T-cell (primary cell): ENCODE measurements at places on chromosomes 6 and 20.
A peak's percentile ranks its signal among the peaks of the same experiment; 100 is the strongest.

DNA sequence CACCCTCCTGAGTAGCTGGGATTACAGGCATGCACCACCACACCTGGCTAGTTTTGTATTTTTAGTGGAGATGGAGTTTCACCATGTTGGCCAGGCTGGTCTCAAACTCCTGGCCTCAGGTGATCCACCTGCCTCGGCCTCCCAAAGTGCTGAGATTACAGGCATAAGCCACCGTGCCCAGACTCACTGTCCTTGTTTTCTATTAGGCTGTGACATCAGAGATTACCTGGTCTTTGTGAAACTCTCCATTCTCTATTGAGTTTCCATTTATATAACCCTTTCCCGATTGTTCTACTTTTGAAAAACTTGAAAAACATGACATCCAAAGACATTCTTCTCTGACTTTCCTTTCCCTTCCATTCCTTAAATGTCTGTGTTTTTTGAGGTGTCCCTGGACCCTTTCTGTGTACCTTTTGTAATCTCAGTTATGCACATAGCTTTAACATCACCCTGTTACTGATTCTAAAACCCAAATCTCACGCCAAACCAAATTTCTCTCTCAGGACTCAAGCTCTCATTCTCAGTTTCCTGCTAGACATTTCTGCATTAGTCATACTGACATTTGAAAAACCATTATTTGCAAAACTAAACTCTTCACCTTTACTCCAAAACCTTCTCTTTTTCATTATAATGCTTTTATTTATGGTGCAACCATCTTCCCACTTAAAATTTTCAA, 137.0 kb downstream of the KHDC1L start:
- DNase-seq = no peak

DNA sequence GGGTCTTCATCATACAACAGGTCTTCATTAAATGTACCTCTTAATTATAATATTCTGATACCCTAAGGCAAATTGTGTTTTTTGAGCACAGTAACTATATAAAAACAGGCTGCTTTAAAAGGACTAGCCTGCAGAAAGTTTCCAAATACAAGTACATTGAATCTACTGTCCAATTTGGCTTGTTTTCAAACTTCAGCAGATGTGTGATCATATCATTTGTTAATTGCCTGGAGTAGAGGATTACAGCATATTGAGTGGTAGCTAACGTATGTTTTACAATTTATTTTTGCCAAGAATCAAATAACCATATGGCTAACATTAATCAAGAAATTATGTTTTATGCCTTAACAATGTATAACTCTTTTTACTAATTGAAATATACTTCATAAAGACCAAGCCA, 12.6 kb downstream of the TINAG start:
- DNase-seq = no peak

GRCh38 chr20:24892522-24892921, 56.5 kb upstream of the CST7 start:
- DNase-seq = no peak

DNA sequence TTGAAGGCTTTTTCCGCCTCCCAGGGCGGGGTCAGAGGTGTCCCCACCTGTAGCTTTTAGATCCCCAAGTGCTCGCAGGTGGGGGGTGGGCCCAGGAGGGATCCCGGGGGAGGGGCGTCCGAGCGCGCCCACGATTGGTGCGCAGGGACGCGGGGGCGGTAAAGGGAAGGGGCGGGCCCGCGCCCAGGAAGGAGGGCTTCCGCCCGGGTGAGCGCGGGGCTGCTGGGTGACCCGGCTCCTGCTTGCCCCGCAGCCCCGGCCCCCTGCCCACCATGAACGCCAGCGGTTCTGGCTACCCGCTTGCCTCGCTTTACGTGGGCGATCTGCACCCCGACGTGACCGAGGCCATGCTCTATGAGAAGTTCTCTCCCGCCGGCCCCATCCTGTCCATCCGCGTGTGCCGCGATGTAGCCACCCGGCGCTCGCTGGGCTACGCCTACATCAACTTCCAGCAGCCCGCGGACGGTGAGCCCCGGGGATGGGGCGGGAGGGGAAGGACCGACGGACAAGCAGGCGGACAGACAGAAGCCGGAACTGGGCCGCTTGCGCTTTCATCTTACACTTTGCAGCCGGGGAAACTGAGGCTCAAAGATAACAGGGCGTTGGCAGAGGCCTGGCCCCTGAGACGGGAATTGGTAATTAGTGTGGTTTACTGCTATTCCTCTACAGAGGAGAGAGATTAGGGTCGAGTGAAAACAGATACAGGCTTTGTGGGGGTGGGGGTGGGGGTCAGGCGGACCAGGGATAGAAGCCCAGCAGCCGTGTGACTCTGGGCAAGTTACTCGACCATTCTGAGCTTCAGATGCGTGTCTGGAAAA, at the start of gene PABPC1L:
Gene PABPC1L (plus strand): TSS at position 189 of the 818 bp plus-strand sequence. CDS start 84 bp downstream, at position 273.
- peak; percentile 80 for DNase-seq

GRCh38 chr6:44556046-44556445, 168.5 kb downstream of the CDC5L start:
- no peak for DNase-seq

GRCh38 chr6:11229655-11230046, 2.8 kb downstream of the NEDD9 start:
- DNase-seq = no peak

GRCh38 chr20:50652702-50653294, 38.5 kb downstream of the RIPOR3 start:
- no peak for DNase-seq

DNA sequence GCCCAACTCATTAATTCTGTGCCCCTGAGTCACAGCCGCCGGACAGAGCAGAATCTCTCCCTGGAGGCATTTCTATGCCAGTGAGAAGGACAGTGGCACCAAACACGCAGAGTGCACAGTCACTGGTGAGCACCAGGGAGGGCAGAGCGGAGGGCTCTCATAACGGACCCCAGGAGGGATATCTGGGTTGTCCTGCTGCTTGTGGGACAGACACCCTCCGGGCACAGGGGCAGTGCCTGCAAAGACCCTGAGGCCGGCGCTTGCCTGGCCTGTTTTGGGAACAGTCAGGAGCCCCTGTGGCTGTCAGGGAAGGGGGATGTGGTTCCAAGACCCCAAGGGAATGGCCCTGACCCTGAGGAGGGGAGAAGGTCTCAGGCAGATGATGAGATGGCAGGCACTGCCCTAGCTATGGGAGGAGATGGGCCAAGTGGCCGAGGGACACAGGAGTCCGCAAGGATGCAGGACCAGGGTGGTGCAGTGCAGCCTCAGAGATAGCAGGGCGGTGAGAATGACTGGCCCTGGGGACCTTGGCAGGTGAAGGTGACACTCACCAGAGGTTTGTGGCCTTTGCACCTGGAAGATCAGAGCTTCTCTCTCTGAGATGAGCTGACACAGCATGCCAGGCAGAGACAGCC, 270.8 kb downstream of the SMOC2 start:
- no peak for DNase-seq

DNA sequence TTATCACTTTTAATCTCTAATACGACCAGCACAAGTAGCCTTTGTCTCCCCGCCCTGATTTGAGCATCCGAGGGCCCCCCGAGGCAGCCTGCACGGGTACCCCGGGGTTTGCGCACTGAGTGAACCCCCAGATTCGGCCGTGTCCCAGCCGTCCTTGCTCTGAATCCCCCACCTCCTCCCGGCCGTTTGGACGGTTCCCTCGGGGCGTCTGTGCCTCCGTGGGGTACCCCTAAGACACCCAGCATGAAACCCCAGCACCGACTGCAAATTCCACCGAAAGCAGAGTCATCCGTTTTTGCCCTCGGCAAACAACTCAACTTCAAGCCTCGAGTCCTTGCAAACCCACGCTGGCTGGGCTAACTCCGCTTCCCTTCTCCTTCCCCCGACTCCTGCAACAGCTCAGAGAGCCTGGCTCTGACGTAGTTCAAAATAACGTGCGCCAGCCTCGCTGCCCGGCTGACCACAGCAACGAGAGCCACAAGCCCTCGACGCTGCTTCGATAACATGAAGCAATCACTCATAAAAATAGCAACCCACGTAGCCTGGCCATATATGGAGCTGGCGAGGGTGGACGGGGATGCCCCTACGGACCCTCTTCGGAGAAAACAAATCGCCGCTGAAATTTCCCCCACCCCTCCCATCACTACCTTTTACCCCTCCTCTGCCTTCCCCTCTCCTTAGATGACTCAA, 764 bp upstream of the SNAP25 start:
- no peak for DNase-seq
